NCI-H2081 treated with DMSO at 0.1 percent for 48 hours (cell line): ENCODE measurements at places on chromosomes 12 and 14.
A peak's percentile ranks its signal among the peaks of the same experiment; 100 is the strongest.

GRCh38 chr14:32017587-32017986 lies 59.5 kb upstream of the ARHGAP5 start:
- no peak for DNase-seq

DNA sequence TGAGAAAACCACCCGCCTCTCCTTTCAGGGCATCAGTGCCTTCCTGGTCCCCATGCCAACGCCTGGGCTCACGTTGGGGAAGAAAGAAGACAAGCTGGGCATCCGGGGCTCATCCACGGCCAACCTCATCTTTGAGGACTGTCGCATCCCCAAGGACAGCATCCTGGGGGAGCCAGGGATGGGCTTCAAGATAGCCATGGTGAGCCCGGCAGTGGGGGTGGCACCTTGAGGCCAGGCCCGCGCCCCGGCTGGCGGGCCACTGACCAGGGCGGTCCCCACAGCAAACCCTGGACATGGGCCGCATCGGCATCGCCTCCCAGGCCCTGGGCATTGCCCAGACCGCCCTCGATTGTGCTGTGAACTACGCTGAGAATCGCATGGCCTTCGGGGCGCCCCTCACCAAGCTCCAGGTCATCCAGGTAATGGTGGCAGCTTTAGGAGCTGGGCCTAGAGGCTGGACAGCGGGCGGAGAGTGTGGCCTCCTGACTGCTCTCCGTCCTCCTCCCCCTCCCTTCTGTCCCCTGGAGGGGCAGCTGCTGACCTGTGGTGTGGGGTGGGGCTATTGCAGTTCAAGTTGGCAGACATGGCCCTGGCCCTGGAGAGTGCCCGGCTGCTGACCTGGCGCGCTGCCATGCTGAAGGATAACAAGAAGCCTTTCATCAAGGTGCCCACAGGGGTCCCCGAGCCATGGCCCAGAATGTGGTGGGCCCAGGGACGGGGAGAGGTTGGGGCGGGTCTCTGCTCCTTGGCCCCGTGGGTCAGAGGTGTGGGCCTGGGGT lies 12.8 kb downstream of the ACADS start:
- DNase-seq: no peak

GRCh38 chr14:83347874-83348273 lies 1814.2 kb upstream of the SEL1L start:
- no peak for DNase-seq

- peak; percentile 82 for DNase-seq
Observed at GRCh38 chr12:128969480-128970055, 116.3 kb downstream of the GLT1D1 start.

DNA sequence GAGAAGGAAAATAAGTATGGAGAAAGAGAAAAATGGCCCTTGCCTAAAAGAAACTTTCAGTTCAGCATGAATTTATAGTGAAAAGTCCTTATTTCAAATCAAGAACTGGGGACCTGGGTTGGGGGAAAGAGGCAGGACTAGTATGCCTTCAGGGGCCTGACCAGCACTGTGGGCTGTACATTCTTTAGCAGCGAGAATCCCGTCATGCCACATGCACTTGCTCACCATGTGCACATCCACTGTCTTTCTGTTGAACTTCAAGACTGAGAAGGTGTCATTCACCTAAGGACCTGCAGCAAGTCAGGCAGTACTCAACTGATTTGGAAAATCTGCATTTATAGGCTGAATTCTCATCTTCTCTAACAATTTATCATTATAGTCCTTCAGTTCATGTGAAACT lies 50.2 kb downstream of the RAB35 start:
- no peak for DNase-seq

DNA sequence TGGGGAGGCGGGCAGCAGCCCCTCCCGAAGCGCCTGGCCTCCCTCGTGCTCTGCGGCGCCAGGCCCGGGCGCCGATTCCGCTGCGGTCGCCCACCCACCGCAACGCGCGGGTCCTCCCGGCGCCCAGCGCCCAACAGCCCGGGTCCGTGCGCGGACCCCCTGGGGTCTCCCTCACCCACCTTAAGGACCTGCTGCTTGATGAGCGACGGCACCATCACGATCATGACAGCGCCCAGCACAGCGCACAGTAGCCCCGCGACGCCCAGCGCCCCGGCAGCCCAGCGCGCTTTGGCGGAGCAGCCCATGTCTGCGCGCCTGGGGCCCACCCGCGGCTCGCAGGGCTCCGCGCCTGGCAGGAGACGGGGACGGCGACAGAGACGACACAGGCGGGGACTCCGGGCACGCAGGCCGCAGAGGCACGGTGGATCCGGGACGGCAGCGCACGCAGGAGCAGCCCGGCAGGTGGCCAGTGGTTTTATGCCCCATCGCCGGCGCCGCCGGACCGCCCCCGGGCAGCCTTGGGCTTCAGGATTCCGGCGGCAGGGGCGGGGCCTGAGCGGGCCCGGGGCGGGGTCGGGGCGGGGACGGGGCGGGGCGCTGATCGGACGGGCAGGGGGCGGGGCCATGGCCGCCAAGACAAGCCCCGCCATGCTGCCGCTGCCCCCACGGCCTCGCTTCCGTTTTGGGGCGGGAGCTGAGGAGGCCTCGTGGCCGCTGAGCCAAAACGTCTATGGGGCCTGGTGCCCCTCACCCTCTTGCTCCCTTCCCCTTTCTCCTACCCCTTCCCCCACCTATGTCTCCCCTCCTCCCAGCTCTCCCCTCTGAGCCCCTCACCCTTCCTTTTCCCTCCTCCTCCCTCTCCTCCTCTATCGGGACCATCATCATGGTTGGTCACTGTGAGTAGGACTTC lies at the start of gene SCARB1:
SCARB1 (minus strand) TSS at position 449 of the 910 bp plus-strand sequence; CDS start at position 305, 144 bp downstream.
- no peak for DNase-seq

DNA sequence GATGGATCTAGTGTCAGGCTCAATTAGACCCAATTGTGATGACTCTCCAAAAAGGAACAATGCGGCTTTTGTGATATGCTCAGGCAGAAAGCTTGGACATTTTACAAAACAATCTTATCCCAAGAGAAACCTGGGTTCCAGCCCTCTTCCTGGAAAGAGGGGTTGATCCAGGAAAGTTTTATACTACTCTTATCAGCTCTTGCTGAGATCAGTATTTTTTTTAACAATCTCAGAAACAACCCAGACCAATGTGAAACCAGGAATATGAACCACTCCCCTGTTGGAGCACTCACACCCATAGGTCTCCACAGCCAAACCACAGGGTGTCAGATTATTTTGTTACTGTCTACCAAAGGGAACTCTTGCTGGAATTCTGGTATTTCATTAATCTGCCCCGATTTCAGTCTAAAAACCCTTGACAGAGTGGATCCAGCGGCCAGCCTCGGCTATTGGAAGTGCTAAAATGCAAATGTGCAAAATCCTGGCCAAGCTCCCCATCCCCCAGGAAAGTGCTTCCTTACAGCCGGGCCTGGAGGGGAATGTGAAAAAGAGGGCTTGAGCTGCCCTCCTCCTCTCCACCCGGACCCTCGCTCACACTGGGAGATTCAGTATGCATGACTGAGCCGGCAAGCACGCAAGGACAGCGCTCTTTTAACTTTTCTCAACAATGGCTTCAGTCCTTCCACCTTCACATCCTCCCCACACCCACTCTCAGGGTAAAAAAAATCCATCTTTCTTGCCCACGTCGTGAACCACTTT lies 4.0 kb downstream of the FBXL14 start:
- DNase-seq: no peak

DNA sequence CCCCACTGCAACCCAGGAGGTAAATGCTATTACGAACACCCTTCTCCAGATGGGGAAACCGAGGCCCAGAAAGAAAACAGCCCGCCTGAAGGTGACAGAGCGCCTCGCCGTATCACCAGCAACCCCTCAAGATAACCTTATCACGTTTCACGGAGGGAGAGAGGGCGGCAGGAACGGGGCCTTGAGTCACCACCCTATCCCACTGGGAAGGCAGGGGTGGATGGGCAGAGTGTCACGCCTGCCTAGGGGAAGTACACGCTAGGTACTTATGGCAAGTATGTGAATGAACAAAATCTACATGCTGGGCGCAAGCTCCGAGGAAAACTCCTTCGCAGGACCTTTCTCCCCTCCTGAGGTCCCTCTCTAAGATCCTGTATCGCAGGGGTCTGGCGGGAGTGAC lies 17.8 kb downstream of the NCOR2 start:
- DNase-seq: no peak

GRCh38 chr14:61641914-61642613 lies 53.2 kb upstream of the HIF1A start:
- DNase-seq: no peak

- DNase-seq: no peak
Observed at GRCh38 chr14:20811986-20812975, 9.6 kb upstream of the RNASE1 start.

GRCh38 chr14:68734231-68734732 lies 58.6 kb downstream of the ZFP36L1 start:
- no peak for DNase-seq

DNA sequence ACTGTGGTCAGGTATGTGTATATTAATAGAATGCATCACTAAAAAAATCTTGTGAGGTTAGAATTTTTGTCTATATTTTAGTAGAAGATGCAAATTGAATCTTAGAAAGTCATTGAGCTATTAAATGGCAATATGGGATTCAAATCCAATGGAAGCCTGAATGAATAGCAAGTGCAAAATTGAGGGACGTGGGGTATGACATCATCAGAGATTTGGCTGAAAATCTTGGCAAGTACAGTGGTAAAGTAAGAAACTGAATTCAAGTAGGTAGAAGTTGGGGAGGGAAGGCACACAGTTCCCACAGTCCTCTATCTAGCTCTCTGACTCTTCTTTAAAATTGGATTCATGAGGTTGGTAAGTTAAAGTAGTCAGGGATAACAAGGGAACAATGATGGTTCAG lies 97.4 kb upstream of the SSTR1 start:
- DNase-seq: no peak

DNA sequence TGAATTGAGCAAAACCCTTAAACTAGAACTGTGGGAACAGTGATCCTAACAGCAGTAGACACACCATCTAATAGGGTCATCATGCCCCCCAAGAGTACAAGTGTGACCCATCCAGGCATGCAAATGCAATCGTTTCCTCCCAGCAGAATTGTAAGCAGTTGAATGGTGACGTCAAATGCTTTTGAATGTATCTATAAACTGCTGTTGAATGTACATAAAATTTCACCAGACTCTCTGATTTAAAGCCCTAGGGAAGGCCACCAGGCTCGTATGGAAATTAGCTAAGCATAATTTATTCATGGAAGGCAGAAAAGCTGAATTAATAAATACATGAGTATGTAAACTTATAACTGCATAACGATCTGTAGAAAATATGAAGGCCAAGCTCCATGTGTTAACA lies 482.9 kb downstream of the EGLN3 start:
- no peak for DNase-seq

DNA sequence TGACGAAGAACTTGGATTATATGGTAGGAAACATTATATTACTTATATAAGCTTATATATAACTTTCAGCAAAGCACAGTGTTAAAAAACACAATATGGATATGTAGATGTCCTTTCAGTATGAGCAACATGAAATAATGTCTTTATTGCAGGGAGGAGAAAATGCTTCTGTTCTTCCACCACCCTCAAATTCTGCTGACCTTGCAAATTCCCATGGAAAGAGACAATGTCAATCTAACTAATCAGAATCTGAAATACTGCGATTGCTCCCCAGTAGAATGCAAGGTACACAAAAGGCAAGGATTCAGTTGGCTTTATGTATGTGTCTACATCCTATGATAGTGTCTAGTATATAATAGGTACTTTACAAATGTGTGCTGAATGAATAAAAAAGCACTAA lies 26.4 kb downstream of the MGAT4C start:
- DNase-seq: no peak

- DNase-seq: no peak
Observed at GRCh38 chr12:88552610-88553079, 27.6 kb downstream of the KITLG start.

- no peak for DNase-seq
Observed at GRCh38 chr14:31967669-31967975, 109.5 kb upstream of the ARHGAP5 start.

- DNase-seq: no peak
Observed at GRCh38 chr12:69123919-69124638, 115.3 kb upstream of the CPSF6 start.

DNA sequence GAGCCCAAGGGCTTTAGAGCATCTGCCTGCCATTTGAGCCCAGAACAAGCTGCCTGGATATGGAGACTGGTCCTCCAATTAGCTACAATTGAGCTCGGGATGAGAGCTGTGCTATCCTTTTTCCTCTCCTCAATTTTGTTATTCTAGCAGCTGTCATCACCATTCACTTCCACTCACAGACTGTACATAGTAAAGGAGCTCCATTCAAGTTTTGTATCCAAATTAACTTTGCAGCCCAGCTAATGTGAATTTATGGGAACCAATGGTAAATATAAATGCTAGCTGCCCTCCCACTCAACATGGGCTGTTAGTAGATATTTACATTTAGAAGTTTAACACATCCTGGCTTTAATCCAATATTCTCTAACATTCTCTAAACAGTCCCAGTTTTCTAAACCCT lies 44.6 kb downstream of the BMP4 start:
- no peak for DNase-seq

DNA sequence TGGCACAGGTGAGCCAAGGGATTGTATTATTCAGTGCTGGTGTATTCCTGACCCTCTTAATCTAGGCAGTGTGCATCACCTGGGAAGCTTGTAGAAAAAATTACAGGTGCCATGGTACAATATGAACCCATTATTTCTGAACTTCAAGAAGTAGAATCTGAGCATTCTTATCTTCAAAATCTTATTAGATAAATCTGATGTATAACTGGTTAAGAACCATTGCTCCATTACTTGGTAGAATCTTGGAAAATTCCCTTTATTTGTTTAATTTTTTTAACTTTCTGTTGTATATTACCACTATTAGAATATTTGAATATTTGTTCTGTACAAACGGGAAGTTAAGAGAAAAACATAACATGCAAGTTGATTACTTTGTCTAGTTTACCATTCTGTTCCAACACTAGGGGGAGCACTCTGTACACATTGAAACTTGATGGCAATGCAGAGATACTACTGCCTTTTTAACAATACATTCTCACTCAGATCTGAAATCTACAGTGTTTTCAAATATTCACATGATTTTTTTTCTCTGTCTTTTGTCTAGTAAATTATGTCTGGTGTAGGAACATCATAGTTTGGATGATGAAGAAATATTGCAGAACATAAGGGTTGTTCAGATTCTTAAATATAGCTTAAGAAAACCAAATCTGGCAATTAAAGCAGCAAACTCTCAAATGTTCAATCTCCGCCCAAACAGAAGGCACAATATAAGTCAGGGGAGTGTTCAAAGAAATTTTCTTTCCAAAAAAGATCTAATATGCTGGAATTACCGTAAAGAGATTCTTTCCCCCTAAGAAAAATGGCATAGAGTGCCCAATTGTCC lies 196.6 kb downstream of the PCNX1 start:
- DNase-seq: peak; percentile 46

- DNase-seq: no peak
Observed at GRCh38 chr14:98993818-98994217, 278.2 kb downstream of the BCL11B start.
